BJ (cell line): ENCODE measurements at places on chromosomes 2 and 18.
A peak's percentile ranks its signal among the peaks of the same experiment; 100 is the strongest.

GRCh38 chr2:65055422-65056214, 598 bp upstream of the CEP68 start:
- no peak for DNase-seq

DNA sequence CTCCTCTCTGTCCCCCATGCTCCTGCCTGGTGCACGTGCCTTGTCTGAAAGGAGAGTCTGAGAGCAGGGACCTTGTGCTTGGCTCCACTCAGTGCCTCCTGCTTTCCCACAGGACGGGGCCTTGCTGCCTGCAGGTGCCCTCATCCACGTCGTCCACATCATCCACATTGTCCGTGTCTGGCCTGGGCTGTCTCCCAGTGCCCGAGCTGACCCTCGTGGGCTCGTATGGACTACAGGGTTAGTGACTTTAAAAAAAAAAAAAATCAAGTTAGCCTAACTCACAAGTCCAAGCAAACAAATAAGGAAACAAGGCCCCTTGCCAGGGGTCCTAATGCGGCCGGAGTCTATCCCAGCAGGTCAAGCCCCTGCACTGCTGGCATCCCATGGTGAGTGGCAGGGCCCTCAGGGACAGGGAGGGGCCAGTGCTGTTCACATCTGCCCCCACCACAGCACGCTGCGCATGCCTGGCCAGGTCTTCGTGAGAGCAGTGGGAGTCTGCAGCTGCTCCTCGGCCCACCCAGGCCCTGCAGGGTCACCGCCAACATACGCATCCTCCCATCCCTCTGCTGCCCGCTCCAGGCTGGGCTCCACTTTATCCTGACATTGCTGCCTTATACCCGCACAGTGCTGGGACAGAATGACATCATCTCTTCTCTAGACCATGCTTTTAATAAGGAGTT, 232.6 kb downstream of the NDUFA10 start:
- DNase-seq = no peak

DNA sequence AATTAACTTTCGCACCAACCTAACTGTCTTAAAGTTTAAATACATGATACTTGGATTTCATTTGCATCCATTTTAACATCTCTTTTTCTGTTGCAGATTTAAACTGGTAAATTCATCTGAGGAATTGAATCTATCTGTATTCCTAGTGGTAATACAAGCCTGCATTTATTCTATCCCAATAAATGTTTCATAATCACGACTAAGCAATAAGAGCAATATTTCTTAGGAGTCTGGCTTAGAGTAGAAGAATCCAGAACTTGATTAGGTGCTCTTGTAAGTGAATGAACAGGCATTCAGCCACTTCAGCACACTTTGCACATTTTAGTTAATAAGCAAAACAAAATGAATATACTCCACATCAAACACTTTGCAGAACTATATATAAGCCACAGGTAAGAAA, 27.0 kb downstream of the MSH6 start:
- DNase-seq = no peak

DNA sequence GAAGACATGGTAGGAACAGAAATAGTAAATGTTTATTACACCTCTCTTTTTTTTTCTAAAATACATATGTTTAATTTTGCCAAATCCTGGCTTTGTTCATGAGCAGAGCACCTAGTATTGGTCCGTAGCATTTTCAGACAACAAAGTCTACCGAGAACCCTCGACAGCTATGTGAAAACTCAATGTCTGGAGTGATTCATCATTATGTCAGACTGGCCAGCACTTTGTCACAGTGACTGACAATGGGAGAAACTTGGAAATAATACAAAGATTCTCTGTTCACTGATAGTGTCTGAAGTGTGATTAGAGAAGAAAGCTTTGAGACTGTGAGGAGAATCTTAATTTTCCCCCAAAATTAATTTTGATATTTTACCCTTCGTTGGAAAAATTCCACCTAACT, 143.0 kb downstream of the HNMT start:
- no peak for DNase-seq

- DNase-seq = no peak
Measured at GRCh38 chr2:43071599-43072550, 154.5 kb downstream of the ZFP36L2 start.

- no peak for DNase-seq
Measured at GRCh38 chr18:35609236-35609635, 27.7 kb downstream of the GALNT1 start.

GRCh38 chr2:16871411-16871810, 205.8 kb upstream of the CYRIA start:
- no peak for DNase-seq

GRCh38 chr18:40868110-40868858, 1086.8 kb upstream of the PIK3C3 start:
- DNase-seq = peak; percentile 73

GRCh38 chr2:143745060-143745459, 615.8 kb downstream of the ARHGAP15 start:
- no peak for DNase-seq

- no peak for DNase-seq
Measured at GRCh38 chr2:230582851-230583283, 129.8 kb upstream of the CAB39 start.

DNA sequence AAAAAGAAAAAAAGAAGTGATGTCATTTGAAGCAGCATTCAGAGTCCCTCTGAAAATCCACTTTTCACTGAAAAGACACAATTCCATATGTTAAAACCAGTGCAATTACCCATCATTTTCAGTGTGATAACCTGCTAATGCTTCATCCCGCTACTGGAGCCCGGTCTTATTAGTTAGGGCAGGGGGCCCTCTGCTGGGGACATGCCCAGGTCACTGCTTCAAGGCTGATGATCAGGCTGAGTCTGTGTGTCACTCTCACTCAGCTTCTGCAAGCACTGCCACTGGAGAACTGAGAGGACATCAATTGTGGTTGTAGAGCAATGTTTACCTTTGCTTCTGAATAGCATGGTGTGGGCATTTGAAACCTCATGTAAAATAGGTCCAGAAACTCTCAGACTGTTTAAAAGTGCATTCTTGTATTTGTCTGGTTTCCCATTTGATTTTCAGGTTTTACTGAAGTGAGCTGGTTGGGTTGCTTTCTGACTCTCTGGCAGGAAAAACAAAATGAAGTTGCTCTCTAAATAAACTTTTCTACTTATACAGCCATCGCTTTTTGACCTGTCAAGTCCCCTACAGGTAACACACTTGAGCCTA, 49.2 kb upstream of the NXPH2 start:
- DNase-seq = no peak

DNA sequence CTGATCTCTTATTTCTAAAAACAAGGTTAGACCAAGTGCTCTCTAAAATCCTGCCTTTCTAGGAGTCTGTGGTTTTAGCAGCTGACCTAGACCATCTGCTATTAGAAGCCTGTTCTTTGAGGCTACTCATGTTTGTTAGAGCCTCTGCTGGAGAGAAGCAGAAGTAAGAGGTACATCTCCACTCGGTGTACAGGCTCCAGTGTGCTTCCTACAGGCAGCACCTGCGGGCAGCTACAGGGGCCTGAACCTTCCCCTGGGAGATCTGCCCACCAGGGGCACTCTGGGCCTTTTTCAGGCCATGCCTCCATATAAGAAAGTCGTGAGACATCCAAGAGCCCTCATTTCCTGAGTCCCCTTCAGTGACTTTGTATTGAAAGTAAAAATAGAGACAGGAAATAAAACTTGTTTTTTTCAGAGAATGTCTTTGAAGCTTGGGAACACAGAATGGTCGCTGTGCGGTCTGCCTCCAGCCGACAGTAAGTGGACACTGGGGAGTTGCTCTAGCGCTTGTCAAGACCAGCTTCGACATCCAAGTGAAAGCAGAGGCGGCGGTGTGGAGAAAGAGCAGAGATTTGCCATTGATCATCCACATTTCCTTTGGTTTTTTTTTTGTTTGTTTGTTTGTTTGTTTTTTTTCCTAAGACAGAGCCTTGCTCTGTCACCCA, 31.7 kb downstream of the ONECUT2 start:
- DNase-seq = no peak

DNA sequence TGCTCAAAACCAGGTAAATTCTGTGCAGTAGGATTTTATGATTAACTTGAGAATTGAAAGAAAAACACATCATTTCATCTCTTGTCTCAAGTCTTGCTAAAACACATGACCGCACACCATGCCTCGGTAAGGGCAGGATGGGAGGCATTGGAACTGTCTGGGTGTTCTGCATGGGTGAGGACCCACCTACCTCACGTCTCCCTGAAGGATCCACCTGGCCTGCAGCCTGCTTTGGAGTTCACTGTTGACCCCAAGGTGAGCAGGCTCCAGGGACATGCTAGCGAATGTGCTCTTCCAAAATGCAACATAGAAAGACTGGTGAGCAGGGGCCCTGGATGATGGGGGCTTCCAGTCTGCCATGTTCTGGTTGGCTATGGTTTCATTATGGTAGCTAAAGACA, 131.5 kb downstream of the NCK2 start:
- no peak for DNase-seq

- no peak for DNase-seq
Measured at GRCh38 chr2:61993422-61994024, 88.0 kb downstream of the COMMD1 start.

GRCh38 chr18:2274613-2275012, 296.7 kb downstream of the METTL4 start:
- no peak for DNase-seq

DNA sequence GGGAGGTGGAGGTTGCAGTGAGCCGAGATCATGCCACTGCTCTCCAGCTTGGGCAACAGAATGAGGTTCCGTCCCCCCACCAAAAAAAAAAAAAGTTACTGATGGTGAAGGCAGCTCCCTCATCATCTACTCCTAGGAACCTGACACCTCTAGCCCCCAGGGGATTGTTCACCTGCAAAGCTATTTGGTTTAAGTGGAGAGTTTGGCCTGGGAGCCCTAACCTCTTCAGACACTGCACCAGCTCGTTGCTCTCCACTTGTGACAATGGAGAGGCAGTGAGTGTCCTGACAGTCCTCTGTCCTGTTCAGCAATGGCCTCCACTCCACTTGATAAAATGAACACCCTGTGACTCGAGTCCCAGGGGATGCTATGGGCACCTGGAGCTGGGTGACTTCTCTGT, 43.5 kb downstream of the ATP6V1C2 start:
- no peak for DNase-seq

DNA sequence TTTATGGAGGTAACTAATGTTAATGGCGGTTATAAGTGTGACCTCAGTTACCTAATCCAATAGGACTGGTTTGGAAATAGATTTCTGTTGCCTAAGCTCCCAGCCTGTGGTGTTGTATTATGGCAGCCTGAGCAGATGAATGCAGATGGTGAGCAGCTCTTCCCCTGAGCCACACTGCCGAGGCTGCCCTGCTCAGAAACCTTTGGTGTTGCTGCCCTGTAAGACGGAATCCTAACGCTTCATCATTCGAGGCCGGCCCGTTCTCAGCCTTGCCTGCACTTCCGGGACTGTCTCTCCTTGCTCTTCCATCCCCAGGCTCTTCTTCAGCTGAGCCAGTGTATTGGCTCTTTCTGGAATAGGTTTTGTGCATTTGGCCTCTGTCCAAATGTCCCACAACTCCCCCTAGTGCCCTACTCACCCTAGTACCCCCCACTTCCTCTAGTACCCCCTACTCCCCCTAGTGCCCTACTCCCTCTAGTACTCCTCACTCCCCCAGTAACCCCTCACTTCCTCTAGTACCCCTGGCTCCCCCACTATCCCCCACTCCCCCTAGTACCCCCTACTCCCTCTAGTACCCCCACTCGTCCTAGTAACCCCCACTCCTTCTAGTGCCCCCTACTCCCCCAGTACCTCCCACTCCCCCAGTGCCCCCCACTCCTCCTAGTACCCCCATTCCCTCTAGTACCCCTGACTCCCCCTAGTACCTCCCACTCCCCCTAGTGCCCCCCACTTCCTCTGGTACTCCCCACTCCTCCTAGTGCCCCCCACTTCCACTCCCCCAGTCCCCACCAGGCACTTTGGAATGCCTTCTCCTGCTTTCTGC, 106.0 kb upstream of the TAF1B start:
- DNase-seq = no peak

DNA sequence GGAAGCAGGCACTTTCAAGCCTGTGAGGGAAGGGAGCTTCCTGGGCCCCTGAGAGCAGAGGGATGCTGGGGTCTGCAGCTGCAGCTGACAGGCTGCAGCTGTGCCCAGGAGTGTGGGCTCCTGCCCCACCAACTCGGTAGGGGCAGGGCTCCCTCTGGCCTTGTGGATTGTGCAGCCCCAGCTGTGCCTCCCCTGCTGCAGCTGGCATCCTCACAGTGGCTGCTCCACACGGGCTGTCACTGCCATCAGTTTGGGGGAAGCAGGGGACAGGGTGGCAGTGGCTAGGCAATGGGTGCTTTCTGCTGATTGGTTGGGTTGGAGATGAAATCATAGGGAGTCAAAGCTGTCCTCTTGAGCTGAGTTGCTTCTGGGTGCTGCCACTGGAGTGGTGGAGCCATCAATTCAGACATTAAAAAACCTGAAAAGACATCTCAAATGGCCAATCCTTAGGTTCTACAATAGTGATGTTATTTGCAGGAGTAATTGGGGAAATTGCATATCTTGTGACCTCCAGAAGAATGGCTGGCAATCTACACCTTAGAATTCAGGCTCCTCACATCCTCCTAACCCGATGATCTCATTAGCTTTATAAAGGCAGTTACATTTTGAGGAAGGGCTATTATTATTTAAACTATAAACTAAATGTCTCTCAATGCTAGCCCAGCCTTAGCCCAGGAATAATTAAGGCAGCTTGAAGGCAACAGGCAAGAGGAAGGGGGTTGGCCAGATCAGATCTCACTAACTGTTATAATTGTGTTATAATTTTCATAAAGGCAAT, 41.3 kb downstream of the FAM171B start:
- no peak for DNase-seq

DNA sequence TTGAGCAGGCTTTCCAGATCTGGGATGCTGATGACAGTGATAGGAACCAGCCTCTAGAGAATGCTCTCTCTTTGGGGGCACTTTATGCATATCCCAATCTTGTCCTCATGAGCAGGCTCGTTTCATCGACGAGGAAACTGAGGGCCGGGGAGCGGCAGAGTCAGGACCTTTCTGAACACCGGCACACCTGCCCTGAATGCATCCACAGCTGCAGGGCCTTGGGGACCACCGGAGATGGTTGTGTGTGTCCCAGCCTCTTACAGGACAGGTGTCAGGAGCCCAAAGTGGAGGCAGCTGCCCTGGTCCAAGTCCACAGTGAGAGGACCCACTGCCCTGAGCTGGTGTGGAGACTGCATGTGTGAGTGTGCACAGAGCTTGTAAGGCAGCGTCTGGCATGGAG, 47.6 kb upstream of the FAHD2A start:
- no peak for DNase-seq

DNA sequence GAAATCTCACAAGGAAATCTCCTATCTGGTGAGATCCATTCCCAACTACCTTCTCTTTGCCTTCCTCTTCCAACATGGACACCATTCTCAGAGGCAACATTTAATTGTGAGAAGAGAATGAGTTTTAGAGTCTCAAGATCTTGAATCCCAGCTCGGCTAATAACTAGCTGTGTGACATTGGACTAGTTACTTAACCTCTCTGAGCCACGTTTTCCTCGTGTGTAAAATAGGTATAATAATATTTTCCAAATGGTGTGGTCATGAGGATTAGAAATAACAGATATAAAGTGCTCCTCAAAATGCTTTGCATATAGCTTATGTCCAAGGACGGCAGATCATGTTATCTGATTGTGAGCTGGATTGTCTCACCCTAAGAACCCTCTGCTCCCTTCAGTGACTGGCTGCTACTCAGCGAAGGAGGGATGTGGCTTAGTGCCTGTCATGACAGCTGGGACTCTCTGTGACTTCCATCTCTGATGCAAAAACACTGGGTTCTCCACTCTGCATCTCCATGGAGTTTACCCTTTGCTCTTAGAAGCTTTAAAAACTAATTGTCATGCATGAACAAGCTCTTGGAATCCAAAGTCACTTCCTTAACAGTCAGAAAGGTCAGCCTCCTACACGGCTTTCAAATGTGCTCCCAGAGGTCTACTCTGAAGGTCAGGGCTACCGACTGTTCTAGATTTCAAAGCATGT, 38.4 kb upstream of the MRPL19 start:
- no peak for DNase-seq
